Right ventricle myocardium inferior (tissue), 1 donor: ENCODE measurements at places on chromosomes 1 and 21. TPM values are rescaled to one million over a fixed set of nuclear protein-coding genes. Genes with fewer than 3 reads are reported as not detected.

GPR161 gene
- total RNA-seq, result 3.0 TPM

MLLT11 gene
- 4.9 TPM for total RNA-seq

GRCh38 chr1:118841521-118841920 lies 146.6 kb downstream of the TBX15 start:
- DNase-seq, result no peak

DNA sequence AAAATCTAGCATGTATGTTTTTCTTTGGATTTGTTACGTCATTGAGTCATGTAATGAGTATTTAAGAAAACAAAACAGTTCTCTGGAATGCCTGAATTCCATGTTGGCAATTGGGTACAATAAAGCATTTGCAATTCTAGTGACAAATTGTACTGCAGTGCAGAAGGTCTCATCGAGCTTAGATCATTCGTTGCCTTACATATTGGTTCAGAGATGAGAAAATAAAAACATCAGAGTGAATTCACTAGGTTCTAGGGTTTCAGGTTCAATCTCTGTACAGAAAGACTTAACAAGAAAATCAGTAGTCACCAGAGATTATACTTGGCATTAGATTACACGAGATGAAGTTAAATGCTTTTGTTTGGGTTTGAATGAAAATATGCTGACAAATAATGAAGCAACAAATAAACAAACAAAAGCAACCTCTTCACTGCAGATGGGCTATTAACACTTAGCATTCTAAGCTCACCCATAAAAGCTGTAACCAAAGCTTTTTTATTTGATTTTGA lies 124.7 kb downstream of the RYR2 start:
- no peak for DNase-seq

GRCh38 chr1:241531195-241532161 lies 700 bp upstream of the KMO start:
- DNase-seq, result no peak

DNA sequence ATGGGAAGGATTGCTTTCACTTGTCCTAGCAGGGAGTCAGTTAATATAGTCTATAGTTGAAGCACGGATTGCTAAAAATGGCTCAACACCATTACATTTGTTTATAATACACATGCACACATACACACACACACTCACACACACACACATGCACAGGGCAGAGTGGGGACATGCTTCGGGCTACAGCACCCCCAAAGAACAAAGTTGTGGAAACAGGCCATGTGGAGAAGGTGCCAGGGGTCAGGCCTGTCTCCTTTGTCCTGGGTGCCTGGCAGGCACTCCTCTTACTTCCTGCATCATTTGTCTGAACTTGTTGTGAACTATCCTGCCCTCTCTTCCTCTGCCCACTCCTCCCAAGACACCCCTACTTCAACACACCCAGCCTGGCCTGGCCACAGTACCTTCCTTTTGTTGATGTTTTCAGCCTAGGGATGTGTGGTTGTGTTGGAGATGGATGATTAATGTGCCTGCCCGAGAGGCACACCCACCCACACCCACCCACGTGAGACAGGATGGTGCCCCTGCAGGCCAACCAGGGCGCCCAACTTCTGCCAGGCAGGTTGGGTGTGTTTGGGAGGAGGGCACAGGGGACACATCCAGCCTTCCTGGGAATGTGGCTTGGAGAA lies 17.5 kb downstream of the RASSF5 start:
- DNase-seq, result no peak

DNA sequence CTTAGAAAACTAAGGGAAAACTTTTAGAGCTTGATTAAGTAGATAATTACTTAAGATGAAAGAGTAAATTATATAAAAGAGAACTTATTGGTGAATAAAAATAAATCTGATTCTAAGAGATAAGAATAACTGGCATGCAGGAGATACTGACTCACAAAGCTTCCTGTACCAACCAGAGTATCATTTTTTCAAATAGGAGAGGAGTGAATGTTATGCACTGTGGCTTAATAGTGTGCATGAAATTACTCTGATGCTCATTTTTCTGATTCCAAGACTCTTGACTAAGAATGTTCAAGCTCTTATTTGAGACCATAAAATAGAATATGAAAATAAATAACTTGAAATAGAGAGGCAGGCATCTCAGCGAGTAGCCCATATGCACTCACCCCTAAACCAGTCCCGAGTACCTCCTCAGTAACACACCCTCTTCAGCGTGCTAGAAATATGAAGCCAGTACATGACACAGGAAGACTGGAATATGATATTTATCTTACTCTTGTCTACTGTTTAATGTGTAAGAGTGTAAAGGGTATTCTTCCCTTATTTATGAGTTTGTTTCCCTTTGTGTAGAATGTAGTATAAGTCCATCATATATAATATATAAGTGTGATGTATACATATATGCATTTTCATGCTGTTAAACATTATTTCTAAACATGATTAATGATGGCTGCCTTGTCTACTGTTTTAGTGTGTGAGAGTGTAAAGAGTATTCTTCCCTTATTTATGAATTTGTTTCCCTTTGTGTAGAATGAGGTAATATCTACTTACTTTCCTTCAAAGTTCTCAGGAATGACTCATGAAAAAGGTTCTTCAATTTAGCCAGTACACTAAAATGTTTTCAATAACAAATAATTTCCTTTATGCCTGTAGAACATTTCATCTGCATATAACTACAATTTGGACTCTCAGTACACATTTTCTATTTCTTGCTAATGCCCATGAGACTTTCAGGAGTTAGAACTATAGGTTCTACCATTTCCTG lies 99.2 kb upstream of the PALMD start:
- no peak for DNase-seq
